ENCODE measurements at places on chromosomes 7 and 10. TPM values are rescaled to one million over a fixed set of nuclear protein-coding genes. Genes with fewer than 3 reads are reported as not detected.

DNA sequence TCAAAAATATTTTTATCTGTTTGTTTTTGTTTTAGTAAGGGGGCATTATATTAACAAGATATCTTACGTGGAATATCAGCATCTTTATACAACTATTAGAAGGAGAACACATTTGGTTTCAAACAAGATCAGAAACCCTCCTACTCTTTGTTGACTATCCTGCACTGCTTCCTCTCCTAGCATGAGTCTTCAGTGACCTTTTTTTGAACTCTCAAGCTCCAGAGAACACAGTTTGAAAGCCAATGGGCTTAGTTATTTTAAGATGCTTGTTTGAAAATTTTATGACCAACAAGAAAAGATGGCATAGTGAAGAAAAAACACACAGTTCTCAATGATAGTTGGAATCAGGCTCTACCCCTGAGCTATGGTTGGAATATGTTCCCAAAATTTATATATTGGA, 37.2 kb upstream of the RTKN2 start:
- H3K27me3 ChIP-seq, result no peaks in the 10 kb centered on the region
- no peaks in the 10 kb centered on the region for H3K36me3 ChIP-seq
- H3K27ac ChIP-seq, result no peak overlapping the region

The CCDC6 gene
- 60.5 TPM for total RNA-seq

The ELFN1 gene
- 0.51 TPM for total RNA-seq

- H3K27ac ChIP-seq, result peak overlapping the region; percentile 17
- H3K4me3 ChIP-seq, result no peak overlapping the region
- H3K27me3 ChIP-seq, result no peaks in the 10 kb centered on the region
- no peak for DNase-seq
- H3K4me1 ChIP-seq, result no peaks in the 10 kb centered on the region
These were observed 112.8 kb downstream of the CYTH3 start for GRCh38 chr7:6159524-6160031.

- H3K4me1 ChIP-seq, result peaks cover 22% of the 10 kb centered on the region
- H3K4me3 ChIP-seq, result no peak overlapping the region
- no peaks in the 10 kb centered on the region for H3K36me3 ChIP-seq
- DNase-seq, result no peak
- no peak overlapping the region for H3K27ac ChIP-seq
- H3K27me3 ChIP-seq, result no peaks in the 10 kb centered on the region
These were observed 4.4 kb downstream of the EIF3B start for GRCh38 chr7:2358968-2359527.

DNA sequence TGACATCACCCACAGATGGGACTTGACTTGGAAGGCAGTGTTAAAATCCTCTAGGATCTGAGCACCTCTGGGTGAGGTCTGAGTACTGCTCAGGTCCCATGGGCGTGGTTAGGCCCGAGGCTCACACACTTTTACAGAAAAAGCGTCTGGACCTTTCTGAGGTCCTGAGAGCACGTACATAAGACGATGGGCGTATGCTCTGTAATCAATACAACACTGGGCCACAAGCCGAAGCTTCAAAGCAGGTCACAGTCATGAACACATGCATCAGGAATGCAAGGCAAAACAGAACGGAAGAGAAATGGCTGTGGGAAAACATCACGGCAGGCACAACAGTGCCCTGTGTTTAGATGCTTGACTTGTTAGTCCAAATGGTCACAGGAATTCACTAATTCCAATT, 112.2 kb downstream of the LARP4B start:
- no peak overlapping the region for H3K27ac ChIP-seq
- no peak for DNase-seq
- no peaks in the 10 kb centered on the region for H3K4me1 ChIP-seq
- H3K4me3 ChIP-seq, result no peak overlapping the region

- H3K4me3 ChIP-seq, result no peak overlapping the region
- no peaks in the 10 kb centered on the region for H3K4me1 ChIP-seq
- no peaks in the 10 kb centered on the region for H3K36me3 ChIP-seq
- no peak for DNase-seq
These were observed 14.2 kb upstream of the NPC1L1 start for GRCh38 chr7:44555350-44555749.

GRCh38 chr7:112022128-112022527, 184.1 kb downstream of the DOCK4 start:
- no peaks in the 10 kb centered on the region for H3K27me3 ChIP-seq
- no peaks in the 10 kb centered on the region for H3K36me3 ChIP-seq
- H3K27ac ChIP-seq, result no peak overlapping the region

GRCh38 chr10:86905429-86905828, 52.0 kb downstream of the MMRN2 start:
- H3K4me3 ChIP-seq, result no peak overlapping the region
- DNase-seq, result no peak
- H3K36me3 ChIP-seq, result no peaks in the 10 kb centered on the region
- H3K27ac ChIP-seq, result no peak overlapping the region

GRCh38 chr7:30971840-30972563, 8.2 kb downstream of the GHRHR start:
- no peaks in the 10 kb centered on the region for H3K4me1 ChIP-seq
- H3K27ac ChIP-seq, result no peak overlapping the region
- H3K27me3 ChIP-seq, result no peaks in the 10 kb centered on the region
- H3K4me3 ChIP-seq, result no peak overlapping the region

- no peaks in the 10 kb centered on the region for H3K4me1 ChIP-seq
- H3K4me3 ChIP-seq, result no peak overlapping the region
- no peaks in the 10 kb centered on the region for H3K36me3 ChIP-seq
- no peak for DNase-seq
These were observed 15.4 kb upstream of the PRF1 start for GRCh38 chr10:70617798-70618568.

Measured in uterus (tissue), 4 donors.